ENCODE measurements at places on chromosomes 12 and 14.

GRCh38 chr12:4939418-4940023, 29.8 kb downstream of the KCNA1 start:
- DNase-seq: peak; percentile 93

DNA sequence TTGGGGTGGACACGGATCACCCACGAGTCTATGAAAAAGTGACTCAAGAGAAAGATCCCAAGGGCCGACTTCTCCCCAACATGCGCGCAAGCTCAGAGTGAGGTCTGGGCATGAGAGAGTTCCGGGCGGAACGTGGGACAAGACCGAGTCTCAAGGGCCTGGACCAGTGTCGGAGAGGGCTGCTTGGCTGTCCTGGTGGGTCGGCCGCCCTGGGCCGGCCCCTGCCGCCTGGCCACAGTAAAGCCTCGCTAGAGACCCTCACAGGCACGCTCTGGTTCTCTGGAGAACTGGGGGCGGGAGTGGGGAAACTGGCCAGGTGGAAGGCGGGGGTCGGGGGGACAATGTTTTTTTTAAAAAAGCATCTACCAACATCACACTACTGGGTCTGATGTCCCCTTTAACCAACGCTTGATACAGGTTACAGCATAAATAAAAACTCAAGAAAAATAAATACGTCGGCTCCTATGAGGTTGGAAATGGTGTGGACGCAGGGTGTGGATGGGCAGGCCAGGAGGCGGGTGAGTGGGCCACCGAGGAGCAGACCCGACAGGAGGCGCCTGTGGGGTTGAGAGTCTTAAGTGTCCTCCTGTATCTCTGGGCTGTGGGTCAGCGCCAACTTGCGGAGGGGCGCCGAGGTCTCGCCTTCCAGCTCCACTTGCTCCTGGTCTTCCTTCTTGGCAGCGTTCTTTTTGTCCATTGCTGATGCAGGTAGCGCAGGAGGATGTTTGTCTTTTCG, 74.7 kb downstream of the KLHL28 start:
- no peak for DNase-seq

DNA sequence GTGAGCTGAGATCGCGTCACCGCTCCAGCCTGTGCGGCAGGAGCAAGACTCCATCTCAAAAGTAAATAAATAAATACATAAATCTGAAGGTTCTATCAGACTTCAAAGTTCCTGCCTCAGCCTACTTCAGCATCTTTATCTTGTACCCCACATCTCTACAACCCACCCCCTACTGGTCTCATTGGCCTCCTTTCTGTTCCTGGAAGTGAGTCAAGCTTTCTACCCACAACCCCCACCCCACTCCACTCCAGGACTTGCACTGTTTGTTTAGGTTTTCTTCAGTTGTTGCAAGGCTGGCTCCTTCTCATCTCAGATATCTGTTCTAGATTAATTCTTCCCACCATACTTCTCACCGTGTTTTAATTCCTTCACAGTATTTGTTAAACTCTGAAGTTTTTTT, 714 bp upstream of the PSMC6 start:
- DNase-seq: peak; percentile 68

GRCh38 chr14:55107766-55108554, 21.1 kb upstream of the LGALS3 start:
- no peak for DNase-seq

DNA sequence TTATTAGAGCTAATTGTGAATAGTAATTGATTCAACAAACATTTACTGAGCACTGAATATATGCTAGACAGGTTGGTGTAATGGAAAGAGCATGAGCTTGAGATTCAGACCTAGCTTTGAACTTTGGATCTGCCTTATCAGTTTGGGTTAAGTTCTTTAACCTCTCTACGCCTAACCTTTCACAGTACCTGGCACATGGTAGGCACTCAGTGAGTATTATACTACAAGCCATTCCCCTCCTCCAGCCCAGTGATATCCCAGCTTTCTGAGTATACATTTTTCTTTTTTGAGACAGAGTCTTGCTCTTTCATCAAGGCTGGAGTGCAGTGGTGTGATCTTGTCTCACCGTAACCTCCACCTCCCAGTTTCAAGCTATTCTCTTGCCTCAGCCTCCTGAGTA, 32.0 kb downstream of the FAM177A1 start:
- DNase-seq: no peak

DNA sequence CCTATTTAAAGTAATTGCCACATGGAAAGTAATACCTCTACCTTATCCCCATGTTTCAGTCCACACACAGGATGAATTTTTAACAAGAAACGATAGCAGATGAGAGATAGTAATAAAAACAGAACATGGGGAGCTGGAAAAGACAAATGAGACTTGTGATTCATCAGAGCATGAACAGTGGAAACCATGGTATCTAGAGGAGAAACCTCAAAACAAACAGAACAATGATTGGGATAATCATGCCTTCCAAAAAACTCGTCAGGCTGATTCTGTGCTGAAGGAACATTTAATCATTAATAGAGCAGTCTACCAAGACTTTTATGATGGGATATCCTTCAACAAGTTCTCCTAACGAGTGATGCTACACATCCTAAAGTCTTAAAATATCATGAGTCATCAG, 1390.7 kb downstream of the FSCB start:
- DNase-seq: no peak

DNA sequence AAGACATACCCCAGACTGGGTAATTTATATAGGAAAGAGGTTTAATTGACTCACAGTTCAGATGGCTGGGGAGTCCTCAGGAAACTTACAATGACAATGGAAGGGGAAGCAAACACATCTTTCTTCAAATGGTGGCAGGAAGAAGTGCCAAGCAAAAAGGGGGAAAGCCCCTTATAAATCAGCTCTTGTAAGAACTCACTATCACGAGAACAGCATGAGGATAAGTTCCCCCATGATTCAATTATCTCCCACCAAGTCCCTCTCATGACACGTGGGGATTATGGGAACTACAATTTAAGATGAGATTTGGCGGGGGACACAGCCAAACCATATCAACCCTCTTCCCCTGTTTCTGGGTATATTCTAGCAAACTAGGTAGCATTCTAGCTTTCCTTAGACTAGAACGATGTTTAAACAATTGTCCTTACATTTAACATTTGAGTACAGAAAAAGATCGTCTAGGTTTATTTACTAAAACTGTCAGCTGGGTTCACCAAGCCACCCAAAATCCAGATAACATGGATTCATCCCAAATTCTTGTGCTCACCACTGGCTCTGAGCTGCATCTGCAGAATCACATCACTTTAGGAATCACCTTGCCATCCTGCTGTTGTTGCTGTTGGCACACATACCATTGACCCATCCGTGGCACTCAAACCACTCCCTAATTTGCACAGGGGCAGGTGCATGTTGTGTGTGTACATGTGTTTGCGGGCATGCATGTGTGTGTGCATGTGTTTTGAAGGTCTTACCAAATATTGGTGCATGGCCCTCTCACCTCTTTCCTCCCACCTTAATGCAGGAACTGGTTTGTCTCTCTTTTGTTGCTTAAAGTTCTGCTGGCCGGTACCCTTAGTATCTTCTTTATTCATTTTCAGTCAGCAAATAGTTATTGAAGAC, 36.4 kb upstream of the VASH1 start:
- no peak for DNase-seq

DNA sequence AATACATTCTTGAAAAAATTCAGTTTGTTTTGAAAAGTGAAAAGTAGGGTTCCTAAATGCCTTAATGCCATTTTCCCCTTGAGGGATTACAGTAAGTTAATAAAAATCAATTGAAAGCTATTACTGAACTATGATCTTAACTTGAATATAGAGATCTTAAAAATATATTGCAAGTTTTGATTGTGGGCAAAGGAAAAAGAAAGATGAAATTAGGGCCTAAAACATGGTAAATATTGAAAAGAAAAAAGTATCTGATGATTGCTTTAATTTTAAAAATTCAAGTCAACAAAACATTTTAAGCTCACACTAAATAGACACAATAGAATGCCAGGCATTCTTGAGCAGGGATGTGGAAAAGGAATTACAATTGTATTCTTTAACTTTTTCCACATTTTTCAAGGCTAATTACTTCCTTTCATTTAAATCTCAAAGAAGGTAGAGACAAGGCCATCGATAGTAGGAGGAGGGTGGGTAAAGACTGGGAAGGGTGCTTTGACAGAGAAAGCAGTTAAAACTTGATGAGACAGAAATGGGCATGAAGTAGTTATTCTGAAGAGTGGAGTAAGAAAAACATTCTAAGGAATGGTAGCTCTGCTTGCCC, 294.4 kb downstream of the NELL2 start:
- no peak for DNase-seq

DNA sequence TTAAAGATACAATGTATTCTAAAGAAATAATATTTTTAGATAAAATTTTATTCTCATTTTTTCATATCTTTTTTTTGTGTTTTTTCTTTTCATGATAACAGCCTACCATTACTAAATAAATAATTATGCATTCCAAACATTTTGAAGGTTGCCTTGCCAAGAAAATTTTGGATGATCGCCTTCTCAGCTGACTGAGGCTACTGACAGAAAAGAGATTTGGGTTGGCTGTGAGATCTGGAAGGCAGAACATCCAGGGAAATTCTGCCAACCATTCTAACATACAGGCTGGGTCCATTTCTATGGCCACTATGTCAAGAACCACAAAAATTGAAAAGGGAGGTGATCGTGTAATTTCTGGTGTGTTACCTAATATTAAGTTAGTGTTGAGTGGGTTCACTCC, 48.1 kb downstream of the GALNT8 start:
- no peak for DNase-seq

GRCh38 chr12:44584625-44585024, 291.5 kb downstream of the NELL2 start:
- DNase-seq: no peak

- DNase-seq: no peak
These were observed 24.0 kb upstream of the GSC start for GRCh38 chr14:94793901-94794300.

All from NCI-H1417 (cell line).